ENCODE measurements at places on chromosomes 5 and 9. TPM values are rescaled to one million over a fixed set of nuclear protein-coding genes. Genes with fewer than 3 reads are reported as not detected.

The TTC16 gene
- total RNA-seq = 1.6 TPM

DNA sequence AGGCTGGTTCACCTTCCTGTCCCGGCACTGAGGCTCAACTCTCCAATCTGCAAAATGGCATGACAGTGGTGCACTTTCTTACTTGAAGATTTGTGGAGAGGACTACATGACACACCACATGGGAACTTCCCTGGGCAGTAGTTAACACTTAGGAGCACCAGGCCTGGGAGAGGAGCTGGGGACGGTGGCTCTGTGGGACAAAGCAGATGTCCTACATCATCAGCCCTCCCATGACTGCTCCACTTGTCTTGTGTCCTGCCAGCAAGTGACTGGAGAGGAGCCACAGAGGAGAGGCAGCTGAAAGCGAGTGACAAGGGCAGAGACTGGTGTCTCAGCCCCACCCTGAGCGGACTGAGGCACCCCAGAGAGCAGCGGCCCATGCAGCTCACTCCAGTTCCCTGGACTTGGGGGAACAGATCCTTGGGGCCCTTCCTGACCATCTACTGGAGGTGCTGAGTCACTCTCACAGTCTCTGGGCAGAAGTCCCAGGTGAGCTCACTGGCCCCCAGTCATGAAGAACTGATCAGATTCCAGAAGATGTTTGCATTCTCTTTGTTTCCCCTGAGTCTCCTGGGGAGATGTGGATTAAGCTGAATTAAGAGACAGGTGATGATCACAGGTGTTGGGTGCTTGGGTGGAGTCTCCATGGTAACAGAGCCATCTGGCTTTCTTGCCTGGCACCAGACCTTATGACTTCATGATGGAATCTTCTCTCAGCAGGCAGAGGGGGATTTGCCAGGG lies 13.2 kb upstream of the SLC25A48 start:
- DNase-seq = no peak

The PRELID2 gene
- 1.6 TPM for total RNA-seq

DNA sequence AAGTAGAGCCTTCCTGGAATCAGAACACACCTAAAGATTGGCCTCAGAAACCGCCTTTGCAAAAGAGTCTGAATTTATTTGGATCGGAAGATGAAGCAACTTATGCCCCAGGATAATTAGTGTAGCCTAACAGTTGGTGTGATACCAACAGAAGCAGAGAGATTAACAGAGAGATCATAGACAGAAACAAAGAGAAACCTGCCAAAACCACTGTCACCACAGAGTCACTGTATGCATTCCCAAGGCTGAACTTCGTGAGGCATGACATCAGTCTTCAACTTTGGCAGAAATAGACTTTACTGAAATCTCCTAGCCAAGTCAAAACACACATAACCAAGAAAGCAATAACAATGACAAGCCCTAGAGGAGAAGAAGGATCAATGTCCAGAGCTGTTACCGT lies 361.8 kb downstream of the ELAVL2 start:
- no peak for DNase-seq

The SV2C gene
- 0.10 TPM for total RNA-seq

- DNase-seq = peak; percentile 42
Observed at GRCh38 chr5:52786949-52787599, 642 bp upstream of the ITGA1 start.

The IL3 gene
- total RNA-seq = 0.40 TPM

The TNFSF8 gene
- total RNA-seq = 88.8 TPM

- no peak for DNase-seq
Observed at GRCh38 chr5:81825237-81825636, 74.3 kb upstream of the SSBP2 start.

GRCh38 chr5:11785771-11786352 lies 118.4 kb downstream of the CTNND2 start:
- DNase-seq = no peak

- no peak for DNase-seq
Observed at GRCh38 chr5:163622799-163623198, 117.4 kb downstream of the MAT2B start.

The SREK1 gene
- total RNA-seq = 66.0 TPM

DNA sequence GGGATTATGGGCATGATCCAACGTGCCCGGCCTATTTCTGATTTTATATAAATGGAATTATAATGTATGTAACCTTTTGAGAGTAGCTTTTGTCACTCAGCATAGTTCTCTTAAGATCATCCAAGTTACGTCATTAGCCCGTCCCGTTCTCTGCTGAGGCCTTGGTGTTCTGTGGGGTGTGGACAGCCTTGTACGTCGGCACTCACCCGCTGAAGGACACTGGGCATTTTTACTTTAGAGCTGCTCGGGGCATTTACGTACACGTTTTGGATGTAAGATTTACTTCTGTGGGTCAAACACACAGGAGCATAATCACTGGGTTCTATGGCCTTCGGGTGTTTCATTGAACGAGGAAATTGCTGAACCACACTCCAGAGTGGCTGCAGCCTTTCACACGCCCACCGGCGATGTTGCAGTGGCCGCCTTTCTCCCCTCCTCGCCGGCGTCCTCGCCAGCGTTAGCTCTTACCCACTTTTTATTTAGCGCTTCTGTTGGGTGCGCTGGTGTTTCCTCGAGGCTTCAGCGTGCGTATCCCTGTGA lies 101.8 kb downstream of the EHMT1 start:
- DNase-seq = no peak

DNA sequence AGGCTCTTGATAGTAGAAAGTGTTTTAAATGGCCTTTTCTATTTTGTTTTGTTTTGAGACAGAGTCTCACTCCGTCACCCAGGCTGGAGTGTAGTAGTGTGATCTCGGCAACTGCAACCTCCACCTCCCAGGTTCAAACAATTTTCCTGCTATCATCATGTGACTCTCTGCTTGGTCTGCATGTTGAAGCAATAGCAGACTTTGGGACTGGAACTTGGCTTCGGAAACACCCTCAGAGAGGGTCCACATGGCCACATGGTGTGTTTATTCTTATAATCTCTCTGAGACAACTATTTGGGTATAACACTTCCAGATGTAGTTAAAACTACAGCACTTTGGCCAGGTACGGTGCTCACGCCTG lies 10.9 kb downstream of the SLC1A1 start:
- DNase-seq = no peak
